ENCODE measurements at places on chromosomes 5 and 9. TPM values are rescaled to one million over a fixed set of nuclear protein-coding genes. Genes with fewer than 3 reads are reported as not detected.
A peak's percentile ranks its signal among the peaks of the same experiment; 100 is the strongest.

The SHC3 gene
- total RNA-seq, result not detected

DNA sequence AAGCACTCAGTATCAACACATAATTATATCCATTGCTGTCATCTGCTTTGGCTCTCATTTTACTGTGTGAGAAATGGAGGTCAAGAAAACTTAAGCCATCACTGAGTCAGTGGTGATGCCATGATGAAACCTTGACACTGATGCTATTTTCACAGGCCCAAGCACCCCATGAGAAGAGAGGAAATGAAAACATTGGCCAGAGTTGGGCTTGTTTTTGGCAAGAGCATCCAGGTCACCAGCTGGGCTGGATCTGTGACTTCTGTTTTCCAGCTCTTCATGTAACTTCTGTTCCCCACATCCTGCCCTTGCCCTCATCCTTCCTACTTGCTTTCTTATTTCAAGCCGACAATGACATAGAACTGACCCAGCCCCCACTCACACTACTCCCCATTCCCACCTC, 10.0 kb downstream of the LCP2 start:
- peak; percentile 47 for DNase-seq
- H3K4me1 ChIP-seq, result peaks cover 100% of the 10 kb centered on the region
- H3K4me3 ChIP-seq, result no peak overlapping the region
- peaks cover 93% of the 10 kb centered on the region for H3K36me3 ChIP-seq
- peak overlapping the region; percentile 99 for H3K27ac ChIP-seq
- H3K27me3 ChIP-seq, result no peaks in the 10 kb centered on the region

DNA sequence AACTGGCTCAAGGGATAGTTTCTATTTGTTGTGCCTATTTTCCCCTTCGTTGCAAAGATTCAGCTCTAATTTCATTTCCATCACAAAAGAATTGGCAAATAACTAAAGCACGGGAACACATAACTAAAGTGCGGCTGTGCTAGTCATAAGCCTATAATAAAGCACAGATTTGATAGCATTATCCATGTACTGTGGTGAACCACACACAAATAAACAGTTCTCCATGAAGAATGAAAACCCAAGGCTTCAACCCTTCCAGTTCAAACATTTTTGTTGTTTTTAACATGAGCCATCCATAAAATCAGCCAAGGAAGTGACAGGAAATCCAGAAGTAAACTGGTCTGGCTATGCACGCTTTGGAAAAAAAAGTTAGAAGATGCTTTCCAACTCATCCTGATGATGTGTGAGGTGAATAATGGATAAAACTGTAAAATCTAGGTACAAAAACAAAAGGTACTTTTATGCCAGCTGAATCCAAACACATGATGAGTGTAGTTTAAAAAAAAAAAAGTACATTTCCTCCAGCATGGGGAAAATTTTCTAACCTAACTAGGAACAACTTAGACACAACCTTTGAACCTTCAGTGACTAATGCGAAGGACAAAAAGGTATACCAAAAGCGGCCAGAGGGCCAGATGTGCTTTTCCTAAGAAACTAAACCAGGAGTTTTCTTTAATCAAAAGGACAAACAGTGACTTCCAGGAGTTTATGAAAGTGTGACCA, 10.2 kb downstream of the ZNF608 start:
- H3K4me1 ChIP-seq, result no peaks in the 10 kb centered on the region
- H3K36me3 ChIP-seq, result no peaks in the 10 kb centered on the region
- H3K27ac ChIP-seq, result no peak overlapping the region
- no peak for DNase-seq

- no peaks in the 10 kb centered on the region for H3K36me3 ChIP-seq
- DNase-seq, result peak; percentile 31
- H3K27me3 ChIP-seq, result peaks cover 42% of the 10 kb centered on the region
- H3K4me3 ChIP-seq, result no peak overlapping the region
- no peaks in the 10 kb centered on the region for H3K4me1 ChIP-seq
Measured at GRCh38 chr5:141811287-141812155, 66.7 kb downstream of the PCDH1 start.

DNA sequence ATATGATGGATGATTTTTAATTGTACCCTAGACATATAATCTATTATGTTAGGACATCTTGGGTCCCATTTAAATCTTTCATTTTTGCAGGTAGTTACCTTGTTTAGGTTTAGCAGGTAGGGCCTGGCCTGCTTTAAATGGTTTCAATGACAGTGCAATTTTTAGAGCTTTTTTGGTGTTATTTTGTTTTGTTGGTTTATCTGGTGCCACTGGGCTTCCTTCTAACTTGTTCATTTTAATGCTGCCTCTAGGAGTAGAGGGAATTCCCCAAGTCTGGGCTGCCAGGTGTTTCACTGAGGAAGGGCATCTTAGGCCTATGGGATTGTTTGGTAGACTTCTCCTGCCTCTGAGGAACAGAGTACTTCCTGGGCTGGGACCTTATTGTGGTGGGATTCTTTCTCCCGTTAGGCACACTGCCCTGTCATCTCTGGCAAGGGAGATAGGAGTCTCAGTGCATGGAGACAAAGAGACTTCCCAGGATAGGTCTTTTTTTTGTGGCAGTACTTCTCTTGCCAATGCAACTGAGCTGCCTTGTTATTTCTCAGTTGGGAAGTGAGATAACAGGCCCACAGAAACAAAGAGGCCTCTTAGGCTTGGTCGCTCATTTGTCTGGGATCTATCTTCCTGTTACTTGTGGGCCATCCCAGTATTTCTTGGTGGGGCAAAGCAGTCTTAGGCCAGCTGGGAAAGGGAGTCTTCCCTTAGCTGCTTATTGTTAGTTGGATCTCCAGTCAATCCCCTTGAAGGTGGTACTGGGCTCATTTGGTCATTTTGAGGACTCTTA, 282.9 kb downstream of the FER start:
- H3K36me3 ChIP-seq, result no peaks in the 10 kb centered on the region
- no peaks in the 10 kb centered on the region for H3K4me1 ChIP-seq
- no peak for DNase-seq
- H3K4me3 ChIP-seq, result no peak overlapping the region
- H3K27me3 ChIP-seq, result no peaks in the 10 kb centered on the region
- H3K27ac ChIP-seq, result no peak overlapping the region
